Motor neuron (in vitro differentiated cells): ENCODE measurements at places on chromosomes 6 and 20.

DNA sequence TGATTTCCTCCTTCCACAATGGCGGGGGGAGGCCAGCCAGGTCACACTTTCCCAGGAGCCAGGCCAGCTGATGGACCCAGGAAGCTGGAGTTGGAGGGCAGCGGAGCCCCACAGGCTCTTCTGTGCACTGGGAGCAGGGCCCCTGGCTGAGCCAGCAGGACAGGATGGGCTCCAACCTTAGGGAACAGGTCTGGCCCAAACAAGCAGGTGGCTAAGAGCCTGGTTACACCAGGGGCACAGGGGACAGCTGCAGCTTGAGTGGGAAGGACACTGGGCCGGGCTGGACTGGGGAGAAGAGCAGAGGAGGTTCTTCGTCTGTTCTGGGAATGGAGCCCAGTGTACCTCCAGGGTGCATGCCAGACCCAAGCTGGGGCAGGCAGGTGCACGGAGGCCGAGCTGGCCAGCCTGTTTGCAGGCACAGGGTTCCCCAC lies 102.3 kb downstream of the DLL1 start:
- no peak for ATAC-seq

- ATAC-seq = no peak
Measured at GRCh38 chr6:75188221-75188925, 17.5 kb downstream of the COL12A1 start.

- ATAC-seq = no peak
Measured at GRCh38 chr20:10578607-10579006, 95.2 kb downstream of the JAG1 start.

DNA sequence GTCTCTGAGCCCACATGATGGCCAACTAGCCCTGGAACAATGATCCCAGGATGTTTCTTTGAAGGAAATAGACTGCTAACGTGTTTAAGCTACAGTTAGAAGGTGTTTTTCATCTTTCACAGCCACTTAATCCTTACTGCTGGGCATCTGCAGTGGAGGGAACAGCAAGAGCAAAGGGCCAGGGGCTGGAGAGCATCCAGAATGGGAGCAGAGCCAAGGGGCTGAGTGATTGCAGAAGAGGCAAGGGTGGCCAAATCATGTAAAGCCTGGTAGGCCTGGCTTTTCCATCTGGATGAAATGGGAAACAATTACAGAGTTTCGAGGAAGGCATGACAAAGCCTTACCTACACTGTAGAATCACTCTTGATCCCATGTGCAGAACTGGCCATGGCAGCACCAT lies 18.7 kb upstream of the LAMP5 start:
- ATAC-seq = no peak

- no peak for ATAC-seq
Measured at GRCh38 chr6:32332433-32332832, 39.3 kb downstream of the TSBP1 start.

- peak; percentile 60 for ATAC-seq
Measured at GRCh38 chr20:50654904-50655303, 36.4 kb downstream of the RIPOR3 start.

- ATAC-seq = peak; percentile 61
Measured at GRCh38 chr20:2109425-2110210, 8.0 kb downstream of the STK35 start.

- peak; percentile 30 for ATAC-seq
Measured at GRCh38 chr20:51512645-51513044, 29.9 kb downstream of the NFATC2 start.

DNA sequence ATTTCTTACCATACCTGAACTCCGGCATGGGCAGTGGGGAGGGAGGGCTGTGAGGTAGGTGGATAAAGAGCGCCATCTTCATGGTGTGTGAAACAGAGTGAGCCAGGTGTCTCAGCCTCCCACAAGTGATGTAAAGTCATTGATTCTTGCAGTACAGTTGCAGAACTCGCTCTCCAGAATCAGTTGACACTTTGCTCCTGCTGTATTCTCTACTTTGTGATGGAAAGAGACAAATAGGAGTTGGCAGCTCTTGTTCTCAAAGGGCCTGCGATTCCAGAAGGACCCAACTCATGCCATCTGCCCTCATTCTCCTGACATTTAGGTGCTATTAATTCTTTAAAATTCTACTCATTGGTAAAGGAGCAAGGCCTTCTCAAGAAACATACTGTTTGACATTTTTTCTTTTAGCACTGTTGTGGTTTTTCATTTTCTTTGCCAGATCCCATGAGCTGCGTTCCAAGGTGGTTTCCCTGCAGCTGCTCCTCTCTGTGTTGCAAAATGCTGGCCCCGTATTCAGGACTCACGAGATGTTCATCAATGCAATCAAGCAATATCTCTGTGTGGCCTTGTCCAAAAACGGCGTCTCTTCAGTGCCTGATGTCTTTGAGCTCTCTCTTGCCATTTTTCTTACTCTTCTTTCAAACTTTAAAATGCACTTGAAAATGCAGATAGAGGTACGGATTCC lies 49.3 kb downstream of the ARFGEF2 start:
- no peak for ATAC-seq

DNA sequence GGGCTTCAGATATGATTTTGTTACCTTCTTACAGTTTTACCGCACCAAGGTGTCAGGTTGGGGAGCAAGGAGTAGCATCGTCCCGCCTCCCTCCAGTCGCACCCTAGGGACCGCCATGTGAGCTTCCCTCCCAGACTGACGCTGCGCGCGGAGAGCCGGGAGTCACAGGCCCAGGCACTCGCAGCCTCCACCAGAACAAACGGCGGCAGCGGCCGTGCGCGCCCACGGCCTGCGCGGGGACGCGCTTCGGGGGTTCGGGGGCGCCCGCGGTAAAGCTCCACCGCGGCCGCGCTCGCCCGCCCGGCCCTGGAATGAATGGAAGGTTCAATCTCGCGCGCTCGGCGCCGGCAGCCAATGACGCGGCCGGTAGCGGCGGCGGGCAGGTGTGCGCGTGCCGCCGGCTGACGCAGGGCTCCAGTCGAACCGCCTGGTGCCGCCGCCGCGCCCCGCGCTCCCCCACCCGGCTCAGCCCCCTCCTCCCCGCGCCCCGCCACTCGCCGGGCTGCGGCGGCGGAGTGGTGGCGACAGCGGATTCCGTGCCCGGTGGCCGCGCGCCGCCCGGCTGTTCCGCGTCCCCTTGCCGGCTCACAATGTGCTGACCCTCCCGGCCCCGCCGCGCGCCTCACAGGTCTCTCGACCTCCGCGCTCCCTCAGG lies 16.5 kb upstream of the LIN28B start:
- peak; percentile 9 for ATAC-seq

- ATAC-seq = no peak
Measured at GRCh38 chr6:129209355-129209754, 326.4 kb downstream of the LAMA2 start.

DNA sequence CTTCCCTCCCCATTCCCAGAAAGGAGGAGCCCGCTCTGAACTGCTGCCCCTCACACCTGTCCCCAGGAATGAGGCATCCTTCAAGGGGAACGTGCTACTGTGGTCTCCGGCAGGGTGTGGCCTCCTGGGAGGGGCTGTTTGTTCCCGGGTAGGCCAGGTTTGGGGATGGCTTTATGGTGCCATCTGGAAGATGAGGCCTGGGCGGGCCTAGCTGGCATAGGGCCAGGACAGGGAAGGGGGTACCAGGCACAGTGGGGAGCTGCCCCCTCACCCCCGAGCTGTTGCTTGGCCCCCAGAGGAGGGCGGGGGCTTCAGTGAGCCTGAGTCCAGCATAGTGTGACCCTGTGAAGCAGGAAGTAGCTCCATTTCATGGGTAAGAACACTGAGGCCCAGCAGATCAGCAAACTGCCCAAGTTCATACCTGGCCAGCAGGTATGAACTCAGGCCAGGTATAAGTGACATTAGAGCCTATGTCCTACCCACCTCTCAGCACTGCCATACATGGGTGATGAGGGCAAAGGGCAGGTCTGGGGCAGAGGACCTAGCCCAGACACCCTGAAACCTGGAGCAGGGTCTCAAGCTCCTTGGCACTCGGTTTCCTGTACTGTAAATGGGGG lies 17.5 kb upstream of the SPDEF start:
- ATAC-seq = no peak

DNA sequence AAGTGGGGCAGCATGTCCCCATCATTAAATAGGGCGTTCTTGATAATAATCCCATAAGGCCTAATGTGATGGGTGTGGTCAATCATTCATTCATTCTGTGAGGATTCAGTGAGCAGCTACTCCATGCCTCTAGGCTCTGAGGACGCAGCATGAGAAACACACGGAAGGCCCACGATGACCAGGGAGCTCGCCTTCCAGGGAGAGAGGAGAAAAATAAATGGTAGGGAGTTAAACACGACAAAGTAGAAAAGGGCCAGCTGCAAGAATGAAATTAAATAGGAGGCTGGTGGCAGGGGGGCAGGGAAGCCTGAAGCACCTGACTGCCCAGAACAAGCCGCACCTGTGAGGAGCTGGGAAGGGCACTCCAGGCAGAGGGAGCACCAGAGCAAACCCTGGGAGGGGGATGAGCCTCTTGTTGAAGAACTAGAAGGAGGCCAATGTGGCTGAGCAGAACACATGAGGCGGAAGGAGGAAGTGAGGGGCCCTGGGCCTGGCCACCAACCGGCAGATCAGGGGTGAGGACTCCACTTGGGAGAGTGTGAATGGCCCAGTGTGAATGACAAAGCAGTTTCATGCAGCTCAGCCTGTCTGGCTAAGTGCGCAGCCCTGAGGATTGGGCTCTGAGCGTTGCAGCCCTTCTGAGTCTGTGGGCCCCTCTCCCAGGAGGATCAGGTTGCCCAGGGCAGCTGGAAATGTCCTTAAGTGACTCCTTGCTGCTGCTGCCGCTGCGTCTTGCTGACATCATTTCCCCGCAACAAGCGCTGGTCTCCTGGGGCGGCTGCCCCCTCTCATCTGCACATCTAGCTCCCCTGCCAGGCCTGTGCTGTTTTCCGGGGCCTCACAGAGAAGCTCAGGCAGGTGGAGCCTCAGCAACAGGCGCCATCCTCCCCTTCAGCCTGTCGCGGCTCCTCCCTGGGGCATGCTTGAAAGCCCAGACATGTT lies 99.9 kb downstream of the CDH26 start:
- ATAC-seq = peak; percentile 84

- ATAC-seq = peak; percentile 50
Measured at GRCh38 chr6:131382631-131383030, 190.4 kb upstream of the ARG1 start.
